ENCODE measurements at places on chromosomes 5 and 9.
A peak's percentile ranks its signal among the peaks of the same experiment; 100 is the strongest.

DNA sequence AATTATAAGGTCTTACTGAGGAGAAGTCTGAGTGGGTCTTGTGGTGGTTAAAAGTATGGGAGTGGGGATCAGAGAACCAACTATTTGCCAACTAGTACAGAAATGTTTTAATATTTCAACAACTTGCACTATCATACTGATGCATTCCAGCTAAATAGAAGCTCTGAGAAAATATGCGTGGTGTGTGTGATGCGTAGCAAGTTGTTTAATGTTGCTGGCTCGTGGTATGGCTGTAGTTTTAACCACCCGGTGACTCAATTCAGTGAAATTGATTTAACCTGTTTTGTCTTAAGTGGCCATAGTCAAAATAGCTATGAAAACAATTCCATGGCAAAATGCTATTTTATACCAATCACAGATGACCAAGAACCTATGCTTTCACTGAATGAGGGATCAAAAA, 176.5 kb upstream of the SLC24A2 start:
- DNase-seq: peak; percentile 4

- DNase-seq: no peak
Observed at GRCh38 chr5:43020399-43020746, 19.7 kb downstream of the ANXA2R start.

- no peak for DNase-seq
Observed at GRCh38 chr5:126450346-126450745, 27.1 kb downstream of the GRAMD2B start.

GRCh38 chr5:38548064-38548759, 8.2 kb downstream of the LIFR start:
- no peak for DNase-seq

GRCh38 chr5:32365623-32366022, 52.9 kb upstream of the MTMR12 start:
- DNase-seq: no peak

DNA sequence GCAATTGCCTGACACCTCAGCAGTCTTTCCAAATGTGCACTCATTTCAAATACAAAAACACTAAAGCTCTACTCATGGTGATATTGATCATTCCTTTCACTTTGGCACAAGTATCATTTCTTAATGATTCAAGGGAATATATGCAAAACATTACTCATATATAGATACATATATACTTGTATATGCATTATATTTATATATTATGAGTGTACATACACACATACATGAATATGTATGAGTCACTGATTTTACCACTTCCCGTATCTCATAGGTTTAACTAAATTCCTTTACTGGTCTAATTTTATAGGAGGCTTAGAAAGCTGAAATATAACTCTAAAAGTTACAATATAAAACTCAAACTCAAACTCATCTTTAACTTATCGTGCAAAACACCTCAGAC, 156.5 kb downstream of the CDH9 start:
- no peak for DNase-seq

DNA sequence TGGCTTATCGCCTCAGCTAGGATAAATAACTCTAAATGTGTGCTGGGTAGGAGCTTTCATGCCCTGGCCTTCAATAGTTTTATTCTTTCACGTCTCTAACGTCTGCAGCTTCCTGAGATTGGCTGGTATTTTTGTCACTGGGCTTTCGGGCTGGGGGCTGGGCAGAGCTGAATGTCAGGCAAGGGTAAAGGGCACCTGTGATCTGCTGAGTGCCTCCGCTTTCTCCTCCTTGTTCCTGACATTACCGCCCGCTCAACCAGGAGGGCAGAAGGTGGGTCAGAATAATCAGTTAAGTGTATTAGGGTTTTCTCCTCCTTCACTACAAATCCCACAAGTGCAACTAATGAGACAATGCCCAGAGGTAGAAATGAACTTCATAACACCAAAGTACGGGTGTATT, 216.6 kb downstream of the TSSK1B start:
- no peak for DNase-seq
